ENCODE measurements at places on chromosomes 13 and 19. TPM values are rescaled to one million over a fixed set of nuclear protein-coding genes. Genes with fewer than 3 reads are reported as not detected.

PSG11 gene
- total RNA-seq = not detected

IL4I1 gene
- total RNA-seq = not detected

SIGLEC12 gene
- not detected for total RNA-seq

SH2D3A gene
- 0.52 TPM for total RNA-seq

TBXA2R gene
- total RNA-seq = 5.8 TPM

PGLYRP1 gene
- total RNA-seq = not detected

SCN1B gene
- total RNA-seq = 5.7 TPM
